ENCODE measurements at places on chromosomes 7 and 10.

GRCh38 chr10:112811741-112812551 is 138.1 kb upstream of the TCF7L2 start:
- DNase-seq, result no peak

GRCh38 chr7:79337717-79338116 is 115.8 kb downstream of the MAGI2 start:
- DNase-seq, result no peak

DNA sequence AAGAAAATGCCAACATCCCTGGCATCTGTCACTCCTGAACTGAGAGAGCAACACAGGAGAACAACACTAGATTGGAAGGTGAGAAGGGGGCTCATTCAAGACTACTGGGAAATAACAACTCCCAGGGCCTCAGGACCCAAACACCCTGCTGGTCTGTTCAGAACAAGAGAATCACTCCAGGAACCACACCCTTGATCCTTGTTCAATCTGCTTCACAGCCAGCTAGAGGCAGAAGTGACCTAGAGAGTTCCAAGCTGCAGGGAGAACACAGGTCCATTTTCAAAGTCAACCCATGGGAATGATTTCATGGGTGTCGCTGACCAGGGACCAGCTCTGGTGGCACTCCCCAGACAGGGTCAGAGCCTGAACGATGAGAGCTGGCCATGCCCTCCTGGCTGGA is 42.3 kb downstream of the LRRC20 start:
- no peak for DNase-seq

DNA sequence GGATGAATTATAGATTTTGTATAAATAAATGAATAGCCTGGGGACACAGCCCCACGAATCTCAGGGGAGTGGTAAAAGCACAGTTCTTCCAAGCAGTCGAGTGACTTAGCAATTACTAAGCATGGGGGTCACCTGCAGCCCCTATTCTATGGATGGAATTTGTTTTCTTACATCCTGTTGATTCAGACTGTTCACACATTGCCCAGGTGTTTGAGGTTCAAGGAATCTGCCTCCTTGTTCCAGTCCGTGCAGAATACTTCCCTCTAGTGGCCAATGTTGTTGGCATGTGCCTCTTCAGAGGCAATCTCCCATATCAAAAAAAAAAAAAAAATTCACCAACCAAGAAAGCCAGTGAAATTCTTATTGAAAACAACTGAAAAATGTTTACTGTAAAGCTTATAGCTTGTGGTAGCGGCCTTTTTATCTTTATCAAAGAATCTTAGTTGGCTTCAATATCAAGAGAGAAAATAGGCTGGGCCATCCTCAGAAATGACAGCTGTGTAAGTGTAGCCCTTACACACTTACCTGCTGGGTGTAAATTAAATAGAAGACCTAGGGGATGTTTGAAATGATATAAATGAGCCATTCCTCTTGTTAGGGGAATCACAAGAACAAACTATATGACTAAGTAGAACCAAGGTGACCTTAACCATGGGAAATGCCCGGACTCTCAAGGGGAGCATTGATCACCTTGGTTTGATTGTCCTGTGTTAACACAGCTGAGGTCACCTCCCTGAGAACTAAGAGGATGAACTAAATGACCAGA is 7.8 kb downstream of the LIPM start:
- no peak for DNase-seq

- no peak for DNase-seq
Measured at GRCh38 chr7:23687011-23687410, 7.0 kb downstream of the FAM221A start.

GRCh38 chr7:66355756-66356155 is 150.6 kb downstream of the TPST1 start:
- DNase-seq, result no peak

DNA sequence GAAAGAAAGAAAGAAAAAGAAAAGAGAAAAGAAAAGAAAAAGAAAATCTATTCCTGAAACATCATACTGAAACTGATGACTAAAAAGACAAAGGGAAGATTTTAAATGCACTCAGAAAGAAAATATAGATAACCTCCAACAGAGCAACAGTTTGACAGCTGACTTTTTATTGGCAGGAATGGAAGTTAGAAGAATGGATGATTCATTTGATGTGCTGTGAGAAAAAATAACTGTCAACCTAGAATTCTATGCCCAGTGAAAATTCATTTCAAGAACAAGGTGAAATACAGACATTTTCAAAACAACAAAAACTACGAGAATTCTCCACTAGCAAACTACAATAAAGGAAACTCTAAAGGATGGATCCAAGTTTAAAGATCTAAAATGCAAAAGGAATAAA is 50.5 kb upstream of the HSPA12A start:
- DNase-seq, result no peak

Measured in activated naive CD4-positive, alpha-beta T cell treated with anti-CD3 and anti-CD28 coated beads, Interleukin-2, amount 50 U/mL, for 72 hours (primary cell).